Stimulated activated CD4-positive, alpha-beta T cell treated with anti-CD3 and anti-CD28 coated beads, TNF-alpha, amount 100 ng/mL, for 4 hours (primary cell): ENCODE measurements at places on chromosomes 6 and 20.
A peak's percentile ranks its signal among the peaks of the same experiment; 100 is the strongest.

GRCh38 chr6:139474145-139475108, 100.0 kb upstream of the CITED2 start:
- DNase-seq, result no peak

DNA sequence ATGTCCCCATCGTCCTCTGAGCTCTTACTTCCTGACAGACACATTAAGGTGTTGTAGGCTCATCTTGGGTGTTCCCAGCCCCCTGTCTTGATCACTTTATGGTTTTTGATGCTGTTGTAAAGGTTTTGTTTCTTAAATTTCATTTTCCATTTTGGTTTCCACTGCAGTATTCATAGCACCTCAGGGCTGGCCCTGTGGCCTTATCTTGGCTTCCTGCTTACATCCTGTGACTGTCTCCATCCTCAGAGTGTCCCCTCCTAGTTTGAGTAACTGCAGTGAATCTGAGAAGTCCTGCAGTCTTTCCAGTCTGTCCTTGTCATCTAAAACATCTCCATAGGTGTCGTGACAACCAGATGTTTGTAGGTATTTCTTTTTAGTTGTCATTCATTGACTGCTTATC, 50.9 kb downstream of the JARID2 start:
- DNase-seq, result no peak

DNA sequence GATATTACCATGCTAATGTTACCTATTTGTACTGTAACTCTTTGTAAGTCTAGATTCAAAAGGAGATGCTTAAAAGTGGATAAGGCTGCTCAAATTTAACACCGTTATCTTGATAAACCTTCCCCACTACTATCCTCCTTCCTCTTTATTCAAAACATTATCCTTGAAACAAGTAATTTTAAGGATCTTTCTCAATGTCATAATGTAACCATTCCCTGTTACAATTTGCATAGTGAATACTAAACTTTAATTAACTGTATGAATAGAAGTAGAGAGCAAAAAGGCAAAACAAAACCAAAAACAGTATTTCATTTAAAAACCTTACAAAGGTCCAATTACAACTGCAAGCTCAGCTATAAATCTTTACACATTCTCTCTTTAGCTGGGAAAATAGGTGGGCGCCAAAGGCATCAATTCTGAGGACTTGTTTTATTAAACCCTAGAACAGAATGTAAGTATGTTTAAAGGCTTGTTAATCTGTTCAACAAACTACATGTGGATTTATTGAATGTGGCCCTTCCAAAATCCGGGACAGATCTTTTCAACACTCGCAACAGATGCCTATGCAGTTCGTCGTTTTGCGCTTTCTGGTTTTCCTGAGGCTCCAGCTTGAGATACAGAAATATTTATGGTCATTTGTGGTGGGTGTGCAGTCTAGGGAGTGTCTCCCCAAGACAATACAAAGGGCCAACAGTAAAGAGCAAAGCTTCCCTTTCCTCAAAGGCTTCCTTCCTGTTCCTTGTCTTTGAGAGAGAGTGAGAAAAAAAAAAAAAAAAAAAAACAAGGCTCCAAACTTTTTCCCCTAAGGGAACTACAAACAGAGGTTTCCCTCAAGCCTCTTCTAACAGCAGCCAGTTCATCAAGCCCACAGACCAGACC, 15.1 kb downstream of the KIF13A start:
- no peak for DNase-seq

DNA sequence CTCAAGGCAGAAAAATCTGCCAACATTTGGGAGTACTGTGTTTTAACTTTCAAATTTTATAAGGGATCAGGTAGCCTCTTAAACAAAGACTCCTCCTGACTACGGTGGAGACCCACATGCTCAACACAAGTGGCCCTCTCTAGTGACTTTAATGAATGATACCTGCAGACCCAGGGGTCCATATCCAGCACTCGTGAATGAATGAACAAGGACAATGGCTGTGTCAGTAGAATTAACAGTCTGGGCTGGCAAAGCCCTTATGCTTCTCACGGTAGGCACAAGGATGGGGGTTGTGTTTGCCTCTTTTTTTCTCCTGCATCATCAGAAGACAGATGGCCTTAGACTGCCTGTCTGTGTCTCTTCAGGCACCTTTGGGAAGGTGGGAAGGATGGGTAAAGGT, 112.6 kb upstream of the TRAF3IP2 start:
- DNase-seq, result no peak

- DNase-seq, result no peak
Measured at GRCh38 chr6:122072014-122072647, 327.3 kb upstream of the HSF2 start.

DNA sequence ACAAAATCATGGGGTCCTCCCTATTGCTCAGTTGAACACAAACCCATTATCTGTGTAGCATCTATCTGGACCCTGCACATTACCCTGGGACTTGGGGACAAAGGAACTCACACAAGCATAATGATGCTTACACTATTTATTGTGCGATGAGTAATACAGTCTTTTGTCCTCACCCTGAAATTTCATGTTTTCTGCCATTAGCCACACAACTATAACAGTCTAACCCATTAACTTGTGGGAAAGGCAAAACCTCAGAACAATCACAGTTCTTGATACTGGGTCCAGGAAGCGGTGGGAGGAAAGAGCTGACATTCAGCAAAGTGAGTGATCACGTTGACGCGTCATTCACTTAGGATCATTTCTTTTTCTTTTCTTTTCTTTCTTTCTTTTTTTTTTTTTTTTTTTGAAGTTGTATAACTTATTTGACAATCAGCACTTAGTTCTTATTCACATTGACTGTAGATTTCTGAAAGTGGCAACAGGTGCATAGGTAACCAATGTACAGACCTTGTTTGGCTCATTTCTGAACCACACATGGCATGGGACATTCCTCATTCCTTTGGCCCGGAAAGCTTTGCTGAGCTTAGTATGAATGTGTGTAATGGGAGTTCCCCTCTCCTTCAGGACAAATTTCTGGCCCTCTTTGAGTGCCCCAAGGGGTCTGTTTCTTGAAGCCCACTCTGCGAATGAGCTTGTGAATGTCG, 94.8 kb upstream of the CNKSR3 start:
- DNase-seq, result no peak

DNA sequence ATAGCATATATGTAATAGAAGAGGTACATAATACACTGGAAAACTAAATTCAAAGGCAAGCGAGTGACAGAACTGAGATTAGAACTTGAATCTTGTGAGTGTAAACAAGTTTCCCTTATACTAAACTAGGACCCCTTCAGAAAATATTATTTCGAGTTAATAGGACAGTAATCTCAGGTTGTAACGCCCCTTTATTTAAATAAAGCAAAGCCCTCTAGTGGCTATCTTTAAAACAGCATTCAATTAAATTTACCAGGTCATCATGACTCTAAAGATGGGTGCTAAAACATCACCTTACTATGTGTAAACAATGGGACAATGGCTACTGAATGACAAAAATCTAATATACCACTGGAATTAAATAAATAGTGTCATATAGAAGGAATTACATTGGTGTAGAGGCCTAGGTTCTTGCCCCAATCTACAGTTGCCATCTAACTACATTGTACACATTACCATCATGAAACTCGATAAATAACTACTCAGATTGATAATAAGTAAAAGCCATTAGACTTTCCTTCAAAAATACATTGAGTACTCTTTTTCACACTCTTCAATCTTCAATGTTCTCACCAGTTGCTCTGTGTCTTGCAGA, 255.4 kb upstream of the IRAK1BP1 start:
- DNase-seq, result no peak

- no peak for DNase-seq
Measured at GRCh38 chr6:44115866-44116265, 11.4 kb downstream of the MRPL14 start.

DNA sequence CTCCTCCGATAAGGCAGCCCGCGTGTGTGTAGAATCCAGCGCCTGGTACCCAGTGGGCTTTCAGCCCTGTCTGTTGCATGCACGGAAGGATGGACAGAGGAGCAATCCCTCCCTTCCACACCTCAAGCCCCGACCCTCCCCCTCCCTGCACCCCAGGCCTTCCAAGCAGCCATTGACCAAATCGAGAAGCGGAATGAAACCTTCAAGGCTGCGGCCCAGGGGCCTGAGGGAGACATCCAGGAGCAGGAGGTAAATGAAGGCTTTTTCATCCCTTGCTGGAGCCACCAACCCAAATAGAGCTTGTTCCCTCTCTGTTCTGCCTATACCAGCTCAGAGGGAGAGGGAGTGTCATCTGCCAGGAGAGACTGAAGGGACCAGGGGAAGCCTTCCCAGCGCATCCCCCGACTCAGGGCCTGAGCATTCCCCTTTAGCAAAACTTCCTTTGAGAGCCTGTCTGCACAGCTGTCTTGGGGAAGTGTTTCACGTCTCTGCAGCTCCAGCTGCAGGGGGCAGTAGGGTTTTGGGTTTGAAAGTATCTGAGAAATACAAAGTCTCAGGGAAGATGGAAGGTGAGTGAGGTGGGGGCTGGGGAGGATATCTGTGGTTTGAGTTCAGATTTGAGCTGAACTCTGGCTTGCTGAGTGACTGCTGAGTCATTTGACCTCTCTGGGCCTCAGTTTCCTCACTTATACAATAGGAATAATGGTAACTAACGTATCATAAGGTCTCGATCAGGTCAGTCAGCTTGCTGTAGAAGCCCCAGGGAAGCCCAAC, 16.1 kb downstream of the FGD2 start:
- peak; percentile 54 for DNase-seq
